ENCODE measurements at places on chromosomes 11 and 22. TPM values are rescaled to one million over a fixed set of nuclear protein-coding genes. Genes with fewer than 3 reads are reported as not detected.

GRCh38 chr11:120310870-120311269 is 14.2 kb upstream of the TLCD5 start:
- no peak for DNase-seq

GRCh38 chr11:104075706-104076105 is 39.3 kb downstream of the DDI1 start:
- DNase-seq: no peak

DNA sequence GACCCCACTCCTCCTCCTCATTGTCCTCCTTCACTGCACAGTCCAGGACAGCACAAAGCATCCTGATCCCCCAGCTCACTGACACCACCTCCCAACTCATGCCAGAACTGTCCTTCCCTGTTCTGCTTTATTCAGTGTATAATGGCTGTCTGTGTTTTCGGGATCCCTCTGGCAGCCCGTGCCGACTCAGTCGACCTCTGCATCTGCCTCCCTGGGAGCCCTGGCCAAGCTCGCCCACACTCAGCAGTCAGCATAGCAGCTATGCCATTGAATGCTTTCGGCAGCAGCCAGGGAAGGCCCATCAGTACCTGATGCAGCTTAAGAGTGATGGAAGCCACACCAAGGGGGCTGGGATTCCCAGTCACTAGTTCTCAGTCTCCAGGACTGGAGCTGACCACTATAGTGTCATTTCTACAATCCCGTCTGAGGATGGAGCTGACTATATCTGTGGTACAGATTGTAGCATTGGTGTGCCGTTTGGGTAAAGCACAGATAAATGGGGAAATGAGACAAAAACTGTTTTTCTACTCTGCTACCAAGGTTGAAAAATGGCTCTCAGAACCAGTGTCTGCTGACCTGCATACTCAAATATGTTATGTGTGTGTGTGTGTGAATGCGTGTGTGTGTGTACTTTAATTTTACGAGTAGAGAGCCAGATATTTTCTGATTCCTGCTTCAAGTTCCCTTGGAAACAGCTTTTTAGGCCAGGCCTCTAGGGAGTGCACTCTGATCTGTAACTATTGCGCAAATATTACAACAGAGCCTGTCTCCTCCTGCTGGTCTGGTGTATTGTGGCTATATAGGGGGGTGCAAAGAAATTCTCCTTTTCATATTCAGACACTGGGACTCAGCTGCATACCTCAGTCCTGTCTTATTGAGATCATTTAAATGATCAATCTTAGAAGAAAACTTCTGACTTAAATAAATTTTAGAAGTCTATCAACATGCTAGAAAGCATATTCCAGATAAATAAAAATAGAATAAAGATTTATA is 78.8 kb upstream of the TOP3B start:
- DNase-seq: peak; percentile 95

GRCh38 chr11:117376517-117376916 is 48.9 kb downstream of the CEP164 start:
- no peak for DNase-seq

DNA sequence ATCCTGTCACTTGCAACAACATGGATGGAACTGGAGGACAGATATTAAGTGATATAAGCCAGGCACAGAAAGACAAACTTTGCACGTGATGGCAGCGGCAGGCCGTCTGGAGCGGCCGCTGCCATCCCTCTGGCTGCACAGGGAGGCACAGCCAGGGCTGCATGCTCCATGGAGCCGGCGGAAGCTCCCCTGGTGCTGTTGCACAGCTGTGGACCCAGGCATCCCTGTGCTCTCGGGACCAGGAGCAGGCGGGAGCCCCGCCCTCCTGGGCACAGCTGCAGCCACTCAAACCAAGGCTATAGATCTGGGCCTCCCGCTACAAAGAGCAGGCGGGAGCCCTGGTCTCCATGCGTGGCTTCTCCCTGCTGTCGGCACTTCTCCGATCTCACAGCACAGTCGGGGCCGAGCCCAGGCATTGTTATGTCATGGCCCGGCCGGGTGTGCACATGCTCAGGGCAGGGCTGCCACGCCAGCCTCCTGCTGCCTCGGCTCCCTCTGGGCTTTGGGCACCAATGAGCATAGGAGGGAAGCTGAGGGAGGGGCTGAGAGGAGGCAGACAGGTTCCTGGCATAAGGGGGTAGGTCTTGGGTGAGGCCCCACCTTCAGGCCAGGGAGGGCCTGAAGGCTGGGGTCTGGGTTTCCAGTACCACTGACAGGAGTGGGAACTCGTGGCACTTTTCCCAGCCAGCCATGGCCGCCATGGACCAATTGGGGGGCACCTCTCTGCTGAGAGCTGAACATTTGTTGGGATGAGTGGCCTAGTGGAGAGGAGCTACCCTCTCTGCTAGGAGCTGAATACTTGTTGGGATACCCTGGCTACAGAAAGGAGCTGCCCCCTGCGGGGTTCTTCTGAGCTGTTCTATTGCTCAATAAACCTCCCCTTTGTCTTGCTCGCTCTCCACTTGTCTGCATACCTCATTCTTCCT is 16.7 kb downstream of the RRP8 start:
- DNase-seq: no peak

DNA sequence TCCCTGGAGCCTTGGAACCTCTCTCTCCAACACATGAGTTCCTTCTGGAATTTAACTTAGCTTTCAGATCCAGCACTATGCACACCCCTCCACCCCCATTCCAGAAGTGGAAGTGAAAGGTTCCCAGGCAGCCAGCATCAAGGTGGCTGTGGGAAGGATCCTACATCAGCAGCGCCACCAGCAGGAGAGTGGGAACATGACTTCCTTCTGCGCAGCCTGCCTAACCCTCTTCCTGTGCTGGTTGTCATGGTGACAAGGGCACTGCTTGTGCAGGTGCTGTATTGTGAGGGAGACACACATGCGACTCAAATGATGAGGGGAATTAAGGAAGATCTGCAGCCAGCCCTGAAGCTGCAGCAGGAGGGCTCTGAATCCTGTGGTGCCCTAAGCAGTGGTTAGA is 904.5 kb upstream of the API5 start:
- peak; percentile 11 for DNase-seq

The PGA5 gene
- total RNA-seq: 8.9 TPM

The ZFP91 gene
- 36.8 TPM for total RNA-seq

Data from umbilical cord (tissue), 2 donors.